Suppressor macrophage treated with lipopolysaccharide for 4 hours (primary cell): ENCODE measurements at places on chromosomes 1 and 21.

DNA sequence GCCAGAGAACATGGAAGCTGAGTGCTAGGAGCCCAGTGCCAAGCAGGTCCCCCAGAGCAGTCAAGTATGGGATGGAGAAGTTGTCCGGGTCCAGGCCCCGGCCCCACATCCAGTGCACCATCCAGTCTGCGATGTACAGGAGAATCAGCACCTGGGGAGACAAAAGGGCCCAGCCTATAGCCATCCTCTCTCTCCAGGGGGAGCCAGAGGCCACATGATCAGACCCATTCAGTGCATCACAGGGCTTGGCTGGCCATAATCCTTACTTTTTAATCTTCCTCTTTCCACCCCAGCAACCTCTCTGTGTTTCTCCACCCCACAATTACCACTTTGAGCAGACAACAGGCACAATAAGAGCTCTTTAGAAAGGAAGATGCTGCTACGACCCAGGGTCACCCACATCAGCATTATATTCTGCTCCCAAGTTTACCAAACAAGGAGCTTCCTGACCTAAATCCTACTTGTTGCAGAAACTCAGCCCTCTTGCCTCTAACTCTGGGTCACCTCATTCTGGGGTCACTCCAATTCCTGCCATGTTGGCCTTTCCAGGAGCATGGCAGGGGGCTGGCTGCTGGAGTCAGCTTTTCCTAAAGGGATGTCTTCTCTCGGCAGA, 16.4 kb upstream of the RAB29 start:
- peak; percentile 69 for DNase-seq

- no peak for DNase-seq
These were observed 86.2 kb upstream of the ARHGAP29 start for GRCh38 chr1:94323311-94324177.

GRCh38 chr1:21546122-21546825, 37.1 kb downstream of the ALPL start:
- DNase-seq: peak; percentile 75

- peak; percentile 42 for DNase-seq
These were observed 40.7 kb upstream of the SCMH1 start for GRCh38 chr1:41282679-41283317.

DNA sequence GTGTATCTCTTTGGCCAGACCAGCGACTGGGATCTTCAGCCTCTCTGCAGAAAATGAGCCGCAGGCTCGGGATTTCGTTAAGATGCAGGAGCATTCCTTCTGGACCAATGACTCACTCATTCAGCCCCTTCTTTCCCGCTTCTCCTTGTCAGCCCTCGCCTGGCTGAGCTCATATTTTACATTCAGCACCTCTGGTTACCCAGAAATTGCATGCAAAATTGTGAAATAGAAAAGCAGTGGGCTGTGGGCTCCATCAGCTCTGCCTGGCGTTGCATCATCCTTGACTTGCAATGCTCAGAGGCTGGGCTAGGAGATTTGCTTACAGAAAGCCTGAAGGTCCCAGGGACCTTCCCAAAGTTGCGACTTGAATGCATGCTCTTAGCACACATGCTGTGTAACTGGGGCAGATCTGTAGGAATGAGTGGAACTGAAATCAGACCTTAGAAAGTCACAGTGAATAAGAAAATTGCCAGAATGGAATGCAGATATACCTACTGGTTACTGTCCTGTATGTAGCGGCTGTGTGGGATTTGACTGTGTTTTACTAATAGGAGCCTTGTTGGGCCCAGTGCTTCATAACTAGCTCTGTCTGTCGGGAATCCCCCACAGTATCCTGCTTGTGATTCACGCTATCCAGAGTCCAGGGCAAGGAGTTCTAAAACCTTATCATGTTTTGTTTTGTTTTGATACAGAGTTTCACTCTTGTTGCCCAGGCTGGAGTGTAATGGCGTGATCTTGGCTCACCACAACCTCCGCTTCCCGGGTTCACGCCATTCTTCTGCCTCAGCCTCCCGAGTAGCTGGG, 444.8 kb downstream of the KIF26B start:
- DNase-seq: peak; percentile 90

DNA sequence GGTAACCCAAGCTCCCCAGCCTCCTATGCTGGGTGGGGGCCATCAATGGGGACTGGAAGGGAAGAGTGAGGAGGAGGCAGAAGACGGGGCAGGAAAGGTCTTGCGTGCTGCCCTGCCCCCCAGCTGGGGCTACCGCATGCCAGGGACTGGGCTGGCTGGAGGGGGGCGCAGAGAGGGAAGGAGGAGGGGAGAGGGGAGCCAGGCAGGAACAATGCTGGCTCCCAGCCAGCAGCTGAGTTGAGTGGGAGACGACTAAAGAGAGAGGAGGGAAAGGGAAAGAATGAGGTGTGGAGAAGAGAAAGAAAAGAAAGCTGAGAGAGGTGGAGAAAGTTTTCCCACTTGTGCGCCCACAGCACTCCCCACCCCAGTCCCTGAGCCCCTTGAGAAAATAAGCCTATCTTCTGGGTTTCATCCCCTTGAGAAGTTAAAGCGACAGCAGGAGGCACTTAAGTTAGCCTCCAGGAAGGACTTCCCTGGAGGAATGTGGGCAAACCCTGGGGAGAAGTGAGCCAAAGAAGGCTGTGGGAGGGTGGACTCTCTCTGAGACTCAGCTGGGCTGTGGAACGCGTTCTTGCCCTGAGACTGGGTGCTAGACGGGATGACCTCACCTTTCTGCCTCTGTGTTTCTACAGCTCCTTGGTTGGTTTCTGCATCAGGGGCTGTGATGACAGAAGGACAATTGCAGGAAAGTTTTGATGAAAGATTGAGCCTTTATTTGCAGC, 12.9 kb upstream of the NES start:
- peak; percentile 47 for DNase-seq

DNA sequence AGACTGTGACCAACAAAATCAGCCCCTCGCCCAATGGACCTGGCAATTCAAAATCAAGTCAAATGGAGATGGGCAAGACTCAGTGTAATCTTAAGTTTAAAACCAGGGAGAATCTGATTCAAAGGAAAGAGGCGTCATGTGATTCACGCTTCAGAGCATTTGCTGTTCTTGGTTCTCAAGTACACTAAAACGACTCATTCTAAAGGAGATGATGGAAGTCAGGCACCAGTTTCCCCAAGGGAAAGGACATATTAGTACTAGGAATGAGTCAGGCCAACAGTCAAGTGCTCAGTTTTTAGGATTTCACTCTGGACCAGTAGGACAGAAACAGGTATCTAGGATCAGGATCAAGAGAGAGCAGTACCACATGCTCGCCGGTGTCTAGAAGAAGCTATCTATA, 429.6 kb downstream of the PLPP3 start:
- no peak for DNase-seq

- DNase-seq: no peak
These were observed 75.7 kb downstream of the RASAL2 start for GRCh38 chr1:178169649-178170048.

- peak; percentile 80 for DNase-seq
These were observed 164.8 kb downstream of the PPIAL4G start for GRCh38 chr1:148318123-148318903.

DNA sequence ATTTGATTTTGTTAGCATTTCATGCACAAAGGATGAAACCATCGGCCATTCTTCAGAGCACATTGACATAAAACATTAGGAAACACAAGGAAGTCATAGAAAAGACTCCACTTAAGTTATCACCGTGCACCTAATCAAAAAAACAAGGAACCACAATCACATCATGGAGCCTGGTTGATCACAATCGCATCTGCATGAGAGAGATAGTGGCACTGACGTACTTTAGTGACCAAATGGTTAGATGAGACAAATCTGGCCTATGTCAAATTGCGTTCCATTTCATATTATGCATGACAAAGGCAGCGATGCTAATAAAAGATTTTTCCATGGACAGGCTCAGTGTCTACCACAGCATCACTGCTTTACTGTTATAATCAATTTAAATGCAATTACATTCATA, 571.8 kb upstream of the ADGRL2 start:
- DNase-seq: no peak

- DNase-seq: no peak
These were observed 106.3 kb upstream of the DMRTA2 start for GRCh38 chr1:50529510-50529909.

- DNase-seq: peak; percentile 5
These were observed 165.8 kb upstream of the C1orf105 start for GRCh38 chr1:172254521-172255222.

DNA sequence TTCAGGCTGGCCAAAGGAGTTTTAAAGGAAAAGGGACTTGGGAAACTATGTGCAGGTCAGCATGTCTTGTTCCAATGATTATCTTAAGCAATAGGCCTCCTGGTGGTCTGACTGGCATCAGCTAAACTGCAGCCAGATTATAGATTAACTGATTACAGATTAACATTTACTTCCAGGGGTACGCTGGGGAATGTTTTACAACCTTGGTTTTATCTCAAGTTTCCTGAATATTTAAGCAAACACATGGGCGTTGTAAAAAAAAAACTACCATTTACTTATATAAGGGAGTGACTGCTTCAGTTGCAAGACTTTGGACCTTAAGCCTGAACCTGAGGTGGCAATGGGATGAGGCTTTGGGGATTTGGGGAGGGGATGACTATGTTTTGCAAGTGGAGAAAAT, 600.6 kb upstream of the B3GALT2 start:
- no peak for DNase-seq

- peak; percentile 29 for DNase-seq
These were observed 40.8 kb downstream of the RTCA start for GRCh38 chr1:100306735-100307313.

- no peak for DNase-seq
These were observed 69.9 kb upstream of the DR1 start for GRCh38 chr1:93275634-93276295.

DNA sequence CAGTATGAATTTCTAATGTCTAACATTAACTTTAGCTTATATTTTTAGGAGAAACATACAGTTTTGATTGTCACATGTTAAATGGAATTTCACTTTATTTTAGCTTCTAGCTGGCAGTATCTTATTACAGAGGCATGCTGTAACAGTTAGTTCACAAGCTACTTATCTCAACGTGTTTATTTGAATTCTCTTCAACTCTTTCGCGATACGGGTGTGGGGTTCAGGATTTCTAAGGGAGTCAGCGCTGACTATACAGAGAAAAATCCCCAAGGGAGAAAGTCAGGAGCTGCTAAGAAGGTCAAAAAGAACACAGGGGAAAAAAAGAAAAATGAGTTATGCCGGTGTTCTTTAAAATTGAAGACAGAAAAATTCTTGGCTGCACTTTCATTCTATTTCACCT, 296.2 kb downstream of the VAV3 start:
- no peak for DNase-seq

- DNase-seq: no peak
These were observed 331.1 kb upstream of the DEPDC1 start for GRCh38 chr1:68828013-68828412.

GRCh38 chr1:201944639-201945038, 1.7 kb downstream of the LMOD1 start:
- no peak for DNase-seq

DNA sequence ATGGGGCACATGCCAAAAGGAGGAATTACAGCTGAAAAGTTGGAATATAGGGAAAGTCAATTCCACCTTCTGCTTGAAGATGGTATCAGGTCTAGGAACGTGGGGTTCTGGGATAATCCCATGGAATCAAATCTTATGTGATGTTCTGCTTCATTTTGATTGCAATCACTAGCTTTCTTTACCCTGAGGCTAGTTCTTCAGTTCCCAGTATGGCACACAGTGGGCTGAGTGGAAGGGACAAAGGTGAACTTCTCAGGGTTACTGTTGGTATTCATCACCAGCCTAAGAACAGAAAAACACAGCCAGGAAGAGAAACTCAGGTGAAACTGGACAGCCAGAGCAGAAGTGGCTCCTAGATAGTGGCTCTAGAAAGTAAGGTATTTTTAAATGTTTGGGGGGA, 117.8 kb downstream of the TNFSF18 start:
- no peak for DNase-seq

DNA sequence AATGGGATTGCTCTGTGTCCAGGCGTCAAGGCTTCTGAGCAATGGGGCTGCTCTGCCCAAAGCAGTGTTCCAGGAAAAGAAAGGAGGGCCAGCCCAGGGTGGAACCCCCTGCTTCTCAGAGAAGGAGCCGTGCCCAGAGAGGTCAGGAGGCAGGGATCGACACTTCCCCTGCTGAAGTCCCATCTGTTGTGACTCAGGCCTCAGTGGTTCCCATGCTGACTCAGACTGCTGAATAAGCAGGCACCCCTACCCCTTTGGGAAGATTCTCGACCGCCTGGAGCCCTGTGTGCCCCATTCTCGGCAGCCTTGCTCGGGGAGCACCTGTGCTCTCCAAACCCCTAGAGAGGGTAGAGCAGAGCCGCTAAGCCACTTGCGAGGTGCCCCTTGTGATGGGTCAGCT, 23.9 kb downstream of the PKP1 start:
- DNase-seq: peak; percentile 33

DNA sequence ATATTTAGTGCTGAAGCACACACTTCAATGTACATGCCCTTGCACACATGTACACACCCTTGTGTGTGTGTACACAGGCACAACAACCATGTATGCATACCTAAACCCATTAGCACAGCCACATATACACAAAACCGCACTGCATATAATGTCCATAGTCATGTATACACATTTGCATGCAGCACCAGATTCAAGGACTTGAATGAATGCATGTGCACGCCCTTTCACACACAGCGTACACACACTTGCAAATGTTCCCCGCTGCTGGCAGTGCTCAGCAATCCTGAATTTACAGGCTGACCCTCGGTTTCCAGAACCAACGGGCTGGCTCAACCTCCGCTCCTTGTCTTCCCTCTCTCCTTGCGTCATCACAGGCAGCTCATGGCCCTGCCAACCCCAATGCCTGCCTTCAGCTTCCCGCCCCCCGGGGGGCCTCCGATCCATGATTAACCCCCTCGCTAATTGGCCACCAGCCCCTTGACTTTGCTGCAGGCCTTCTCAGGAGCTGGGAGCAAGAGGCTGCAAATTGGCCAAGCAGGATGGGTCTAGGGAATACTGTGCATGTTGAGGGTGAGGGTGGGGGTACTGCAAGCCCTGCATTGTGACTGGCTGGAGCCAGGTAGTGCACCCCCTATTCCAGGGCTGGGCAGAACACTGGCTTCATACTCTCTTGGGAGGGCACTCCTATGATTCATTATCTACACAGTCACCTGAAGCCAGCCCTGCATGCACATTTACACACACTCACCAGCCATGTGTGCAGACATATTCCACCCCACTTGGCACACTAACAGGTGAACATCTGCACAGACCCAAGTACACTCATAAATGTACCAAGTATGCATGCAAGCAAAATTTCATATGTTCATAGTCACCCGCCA, 7.9 kb downstream of the GPR3 start:
- no peak for DNase-seq

- DNase-seq: no peak
These were observed 12.3 kb downstream of the BTG2 start for GRCh38 chr1:203317429-203318228.

DNA sequence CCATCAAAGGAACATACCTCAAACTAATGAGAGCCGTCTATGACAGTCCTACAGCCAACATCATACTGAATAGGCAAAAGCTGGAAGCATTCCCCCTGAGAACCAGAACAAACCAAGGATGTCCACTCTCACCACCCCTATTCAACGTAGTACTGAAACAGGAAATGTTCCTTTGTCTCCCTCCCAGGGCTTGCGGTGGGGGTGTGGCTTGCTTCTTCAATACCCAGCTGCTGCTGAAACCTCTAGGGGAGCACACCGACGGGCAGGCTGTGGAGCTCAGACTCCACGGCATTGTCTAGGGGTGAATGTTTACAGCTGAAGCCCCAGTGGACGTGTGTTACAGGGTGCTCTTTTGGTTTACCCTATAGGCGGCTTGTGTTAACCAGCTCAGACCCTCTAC, 30.5 kb upstream of the B3GALT2 start:
- no peak for DNase-seq
